ENCODE measurements at places on chromosomes 5 and 9. TPM values are rescaled to one million over a fixed set of nuclear protein-coding genes. Genes with fewer than 3 reads are reported as not detected.
A peak's percentile ranks its signal among the peaks of the same experiment; 100 is the strongest.

The TPPP gene
- total RNA-seq, result 0.06 TPM

The HAPLN1 gene
- total RNA-seq, result under 0.01 TPM

The ARHGEF37 gene
- total RNA-seq, result 0.11 TPM

The BTNL3 gene
- total RNA-seq, result not detected

The GABBR2 gene
- total RNA-seq, result not detected

The ANXA2R gene
- total RNA-seq, result 1.7 TPM

The CFAP90 gene
- total RNA-seq, result not detected

The FTMT gene
- not detected for total RNA-seq

The GARIN3 gene
- not detected for total RNA-seq

The NFIB gene
- 13.0 TPM for total RNA-seq

GRCh38 chr5:1532384-1532783 is 8.6 kb upstream of the LPCAT1 start:
- DNase-seq, result no peak

DNA sequence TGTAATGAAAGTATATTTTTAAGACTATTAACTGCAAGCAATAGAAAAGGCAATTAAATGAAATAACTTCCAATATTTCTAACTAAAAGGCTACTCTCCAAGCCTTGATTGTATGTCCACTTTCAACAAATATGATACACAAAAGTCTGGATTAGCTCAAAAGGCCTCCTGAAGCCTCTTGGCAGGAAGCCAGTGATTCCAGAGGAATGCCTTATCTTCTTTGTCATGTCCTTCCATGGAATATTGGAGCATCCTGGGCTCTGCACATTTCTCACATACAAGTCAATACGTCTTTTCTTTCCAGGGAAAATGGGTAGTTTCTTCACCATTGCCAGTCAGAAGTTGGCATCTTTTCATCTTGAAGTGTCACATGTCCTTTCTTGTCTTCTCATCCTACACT is 357.8 kb downstream of the KDM4C start:
- no peak for DNase-seq

GRCh38 chr5:83097689-83098231 is 20.4 kb downstream of the XRCC4 start:
- peak; percentile 59 for DNase-seq

- DNase-seq, result no peak
These were observed 165.2 kb downstream of the MAPKAP1 start for GRCh38 chr9:125541840-125542243.

DNA sequence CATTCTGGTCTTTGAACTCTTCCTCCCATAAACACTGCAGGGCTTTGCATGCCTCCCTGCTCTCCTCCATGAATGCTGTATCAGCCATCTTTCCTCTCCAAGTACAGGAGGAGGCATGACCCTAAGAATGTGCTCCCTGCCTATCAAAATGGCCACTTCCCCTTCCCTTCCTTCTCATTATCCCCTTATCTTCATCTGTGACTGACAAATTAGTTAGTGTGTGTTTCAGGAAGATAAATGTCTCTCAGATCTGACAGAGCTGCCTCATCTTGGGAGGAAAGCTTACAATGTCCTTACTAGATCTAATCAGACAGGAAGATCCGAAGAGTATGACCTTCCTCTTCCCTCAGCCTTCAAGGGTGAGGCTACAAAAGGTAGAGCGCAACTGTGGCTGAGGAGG is 46.2 kb downstream of the TLR4 start:
- no peak for DNase-seq

DNA sequence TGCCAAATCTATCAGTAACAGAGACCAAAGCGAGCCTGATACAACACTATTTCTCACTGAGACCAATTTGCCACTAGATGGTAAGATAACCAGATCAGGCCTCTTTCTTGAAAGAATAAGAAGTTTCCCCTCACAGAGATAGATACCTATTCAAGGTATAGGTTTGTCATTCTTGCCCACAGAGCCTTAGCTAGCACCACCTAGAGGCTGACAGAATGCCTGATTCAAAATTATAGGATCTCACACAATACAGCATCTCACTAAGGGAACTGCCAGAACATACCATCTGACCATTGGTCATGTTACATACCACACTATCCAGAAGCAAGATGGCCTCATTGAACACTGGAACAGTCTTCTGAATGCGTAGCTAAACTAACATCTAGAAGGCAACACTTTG is 166.6 kb upstream of the HCN1 start:
- no peak for DNase-seq

DNA sequence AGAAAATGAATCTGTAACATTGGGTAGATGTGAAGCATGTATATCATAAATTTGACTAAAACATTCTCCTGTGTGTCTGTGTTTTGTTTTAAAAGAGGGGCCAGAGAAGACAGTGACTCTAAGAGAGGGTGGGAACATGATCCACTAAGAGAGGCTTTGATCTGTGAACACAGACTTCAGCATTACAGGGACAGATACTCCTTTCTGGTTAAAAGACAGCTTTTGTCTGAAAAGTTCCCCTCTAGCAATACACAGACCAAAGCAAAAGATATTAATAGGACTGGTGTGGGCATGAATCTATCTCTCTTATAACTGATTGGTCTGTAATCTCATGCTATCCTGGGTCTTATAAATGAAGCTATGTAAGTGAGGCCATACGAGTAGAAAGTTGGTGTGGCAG is 150.9 kb downstream of the NUDT12 start:
- no peak for DNase-seq

GRCh38 chr9:4287886-4288588 is 11.8 kb downstream of the GLIS3 start:
- DNase-seq, result no peak

DNA sequence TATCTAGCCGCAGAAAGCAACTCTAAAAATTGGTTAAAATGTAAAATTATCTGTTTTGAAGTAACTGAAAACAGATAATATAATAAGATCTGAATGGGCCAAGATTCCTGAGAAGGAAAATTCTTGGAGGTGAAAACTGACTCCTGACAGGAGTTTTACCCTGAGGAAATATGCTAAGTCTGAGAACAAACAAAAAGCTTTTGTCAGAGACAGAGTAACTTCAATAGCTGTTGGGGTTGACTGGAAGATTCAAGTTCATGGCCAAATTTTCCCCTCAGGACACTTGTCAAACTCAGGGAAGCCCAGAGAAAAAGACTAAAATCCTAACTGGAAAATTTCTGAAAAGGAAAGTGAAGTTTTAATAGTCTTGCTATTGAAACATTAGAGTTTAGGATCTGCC is 5.7 kb downstream of the PCDHB4 start:
- DNase-seq, result no peak

DNA sequence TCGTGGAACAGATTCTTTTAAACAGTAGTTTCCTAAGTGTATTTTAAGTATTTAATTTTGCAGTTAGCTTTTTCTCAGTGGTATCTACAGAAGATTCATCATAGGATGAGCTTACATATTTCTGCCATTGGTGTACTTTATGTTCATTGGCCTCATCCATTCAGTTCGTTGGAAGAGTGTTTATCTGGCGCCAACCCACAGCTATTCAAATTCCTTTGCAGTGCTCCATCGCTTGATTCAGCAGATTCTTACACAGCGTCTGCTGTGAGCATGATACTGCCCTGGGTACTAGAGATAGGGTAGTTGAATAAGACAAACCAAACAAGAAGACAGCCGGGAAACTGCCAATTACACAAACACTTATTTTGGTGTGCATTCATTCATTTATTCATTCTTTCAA is 55.1 kb downstream of the NUP214 start:
- DNase-seq, result peak; percentile 90

GRCh38 chr9:76751001-76751400 is 13.2 kb upstream of the PCA3 start:
- DNase-seq, result peak; percentile 71

- no peak for DNase-seq
These were observed 542.1 kb upstream of the ARRDC3 start for GRCh38 chr5:91925249-91925648.

- DNase-seq, result no peak
These were observed 15.0 kb upstream of the MRNIP start for GRCh38 chr5:179873588-179874110.

DNA sequence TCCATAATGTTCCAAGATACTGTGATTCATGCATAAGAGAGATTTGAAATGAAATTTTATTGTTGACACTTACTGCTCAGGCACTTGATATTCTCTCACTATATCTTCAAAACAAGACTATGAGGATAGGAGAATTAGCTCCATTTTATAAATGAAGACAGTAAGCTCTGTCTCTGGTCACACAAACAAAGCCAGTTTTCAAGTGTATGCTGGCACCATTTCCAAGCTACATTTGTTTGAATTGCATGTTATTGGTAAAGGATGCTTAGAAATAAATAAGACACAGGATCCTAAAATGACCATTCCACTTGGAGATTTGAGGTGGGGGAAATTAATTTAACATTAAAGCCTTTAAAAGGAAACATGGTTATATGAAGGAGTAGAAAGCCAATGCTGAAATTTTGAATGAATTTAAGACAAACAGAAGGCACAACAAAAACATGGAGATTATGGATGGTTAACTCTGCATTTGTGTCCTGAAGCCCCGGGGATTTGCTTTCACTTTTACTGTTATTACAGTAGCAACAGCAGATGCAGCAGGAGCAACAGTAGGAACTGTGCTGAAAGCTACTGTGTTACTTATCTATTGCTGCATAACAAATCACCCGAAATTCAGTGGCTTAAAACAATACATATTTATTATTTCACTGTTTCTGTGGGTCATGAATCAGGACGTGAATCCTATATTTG is 79.7 kb upstream of the ASTN2 start:
- DNase-seq, result peak; percentile 62

DNA sequence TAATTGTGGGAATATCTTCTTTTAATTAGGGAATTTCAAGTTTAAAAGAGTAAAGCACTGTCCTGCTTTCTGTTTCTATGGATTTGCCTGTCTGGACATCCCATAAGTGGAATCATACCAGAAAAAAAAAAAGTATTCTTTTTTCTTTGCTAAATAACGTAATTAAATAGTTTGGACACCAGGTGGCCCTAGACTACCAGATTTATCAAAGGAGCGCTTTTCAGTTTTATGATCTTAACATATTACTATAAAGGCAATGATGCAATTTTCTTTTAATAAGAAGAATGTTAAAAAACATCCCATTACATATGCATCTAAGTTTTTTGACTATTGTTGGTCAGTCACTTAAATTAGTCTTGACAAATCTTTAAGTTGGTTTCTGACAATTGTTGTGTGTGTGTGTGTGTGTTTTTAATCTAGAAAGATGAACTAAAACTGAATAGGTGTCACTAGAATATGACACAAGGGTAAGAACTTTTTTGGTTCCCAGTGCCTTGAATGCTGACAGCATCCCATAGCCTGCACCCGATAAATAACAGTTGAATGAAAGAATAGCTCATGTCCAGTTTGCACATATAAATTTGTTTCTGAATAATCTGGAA is 49.5 kb downstream of the C5orf22 start:
- peak; percentile 24 for DNase-seq

Data from LHCN-M2 (cell line).